Small intestine (tissue), 16 donors: ENCODE measurements at places on chromosomes 12 and 14. TPM values are rescaled to one million over a fixed set of nuclear protein-coding genes. Genes with fewer than 3 reads are reported as not detected.
A peak's percentile ranks its signal among the peaks of the same experiment; 100 is the strongest.

The CIROP gene
- polyA plus RNA-seq: not detected

DNA sequence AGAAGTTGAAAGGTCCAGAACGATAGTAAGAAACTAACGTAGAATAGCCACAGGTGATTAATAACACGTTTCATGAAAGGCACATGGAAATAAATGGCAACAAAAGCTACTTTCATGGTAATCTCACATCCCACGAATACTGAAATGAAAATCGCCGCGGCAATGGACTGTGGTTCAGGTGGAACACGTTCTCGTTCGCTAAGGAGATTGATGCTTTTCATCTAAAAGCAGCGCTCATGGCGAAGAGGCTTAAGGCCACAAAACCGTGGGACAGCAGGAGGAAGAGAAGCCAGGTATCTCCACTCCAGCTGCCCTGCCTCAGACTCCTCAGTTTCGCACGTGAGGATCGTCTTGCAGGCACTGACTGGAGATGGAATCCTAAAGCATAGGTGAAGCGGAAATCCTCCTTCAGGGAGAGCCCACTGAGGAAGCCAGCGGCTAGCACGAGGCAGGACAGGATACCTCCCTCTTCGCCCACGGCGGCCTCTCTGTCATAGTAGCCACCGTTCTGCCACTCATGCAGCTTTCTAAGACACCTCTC, 696 bp upstream of the GPHN start:
- H3K4me1 ChIP-seq: peaks cover 3% of the 10 kb centered on the region
- no peaks in the 10 kb centered on the region for H3K27me3 ChIP-seq

DNA sequence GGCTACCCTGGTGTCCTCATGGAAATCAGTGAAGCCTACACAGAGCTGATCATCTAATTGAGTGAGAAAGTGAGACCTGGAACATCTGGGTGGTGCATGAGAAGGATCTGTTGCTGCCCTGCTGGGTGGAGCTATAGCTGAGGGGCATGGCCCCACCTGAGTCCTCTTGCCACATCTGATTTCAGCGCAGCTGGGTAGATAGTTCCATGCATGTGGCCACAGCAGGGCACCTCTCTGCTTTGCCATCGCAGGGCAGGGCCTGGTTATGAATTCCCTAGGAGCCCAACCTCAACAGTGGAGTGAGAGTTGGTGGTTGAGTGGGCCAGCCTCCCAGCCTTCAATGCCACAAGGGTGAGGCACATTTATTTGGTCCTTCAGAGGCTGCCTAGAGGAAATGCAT, 407.8 kb downstream of the BCL11B start:
- DNase-seq: no peak
- H3K27me3 ChIP-seq: no peaks in the 10 kb centered on the region
- H3K4me1 ChIP-seq: no peaks in the 10 kb centered on the region
- H3K27ac ChIP-seq: no peak overlapping the region
- H3K4me3 ChIP-seq: no peak overlapping the region
- no peaks in the 10 kb centered on the region for H3K36me3 ChIP-seq

DNA sequence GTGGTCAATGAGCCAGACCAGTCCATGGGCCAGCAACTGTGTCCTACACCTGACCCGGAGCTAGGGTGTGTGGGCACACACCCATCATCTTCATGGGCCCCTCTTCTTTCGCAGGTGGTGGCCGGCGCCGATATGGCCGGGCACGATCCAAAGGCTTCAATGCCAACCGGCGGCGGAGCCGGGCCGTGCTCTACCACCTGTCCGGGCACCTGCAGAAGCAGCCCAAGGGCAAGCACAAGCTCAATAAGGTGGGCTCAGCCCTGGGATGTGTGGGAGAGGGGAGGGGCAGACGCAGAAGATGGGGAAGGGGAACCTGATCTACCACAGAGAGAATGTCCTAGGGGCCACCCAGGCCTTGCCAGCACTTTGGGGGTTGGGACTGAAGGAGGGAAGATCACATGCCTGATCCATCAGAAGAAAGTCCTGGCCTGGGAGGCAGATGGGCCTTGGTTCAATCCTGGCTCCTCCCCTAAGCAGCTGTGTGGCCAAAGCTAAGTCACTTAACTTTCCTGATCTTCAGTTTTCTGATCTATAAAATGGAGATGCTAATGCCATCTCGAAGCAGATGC, 3.8 kb downstream of the KCNH3 start:
- DNase-seq: no peak
- H3K4me1 ChIP-seq: peaks cover 24% of the 10 kb centered on the region
- no peaks in the 10 kb centered on the region for H3K36me3 ChIP-seq
- no peak overlapping the region for H3K4me3 ChIP-seq
- no peak overlapping the region for H3K27ac ChIP-seq

The NPAS3 gene
- 0.81 TPM for polyA plus RNA-seq

The STON2 gene
- 4.9 TPM for polyA plus RNA-seq

The RPGRIP1 gene
- not detected for polyA plus RNA-seq

DNA sequence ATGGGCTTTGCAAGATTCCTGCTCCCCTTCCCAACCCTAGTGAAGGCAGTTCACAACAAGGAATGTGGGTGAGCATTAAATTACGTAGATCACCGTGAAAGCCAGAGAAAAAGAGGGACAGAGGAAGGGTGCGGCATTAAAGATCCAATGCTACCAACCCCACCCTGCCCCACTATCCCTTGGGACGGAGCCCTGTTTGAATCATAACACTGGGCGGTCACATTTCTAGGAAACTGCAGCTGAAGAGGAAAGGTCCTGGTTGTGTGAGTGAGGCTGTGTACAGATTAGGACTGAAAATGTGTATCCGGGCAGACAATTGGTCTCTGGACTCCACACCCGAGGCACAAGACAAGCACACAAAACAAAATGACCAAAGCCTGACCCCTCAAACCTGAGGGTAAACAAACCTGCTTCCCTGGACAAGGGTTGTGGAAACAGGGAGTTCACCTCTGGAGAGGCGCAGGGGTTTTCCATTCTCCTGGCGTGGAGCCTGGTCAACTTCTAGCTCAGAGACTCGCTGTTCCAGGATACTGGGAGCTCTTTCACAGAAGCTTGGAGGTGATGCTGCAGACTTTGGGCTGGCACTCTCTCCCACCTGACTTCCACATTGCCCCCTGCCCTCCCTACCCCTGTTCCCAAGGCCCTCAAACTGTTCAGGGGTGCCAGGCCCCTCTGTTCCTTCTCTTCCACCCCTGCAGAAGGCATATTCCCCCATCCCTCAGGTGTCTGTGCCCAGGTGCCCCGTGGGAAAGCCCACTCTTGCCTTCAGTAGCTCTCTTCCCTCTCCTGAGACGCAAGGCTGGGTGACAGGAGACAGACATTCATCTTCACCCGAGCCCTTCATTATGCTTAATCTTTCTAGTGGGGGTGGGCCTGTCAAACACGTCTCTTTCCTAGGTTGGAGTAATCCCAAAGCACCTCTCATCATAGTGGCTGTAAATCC, 16.5 kb downstream of the NINJ2 start:
- peaks cover 10% of the 10 kb centered on the region for H3K4me1 ChIP-seq
- no peak overlapping the region for H3K4me3 ChIP-seq
- no peaks in the 10 kb centered on the region for H3K36me3 ChIP-seq

DNA sequence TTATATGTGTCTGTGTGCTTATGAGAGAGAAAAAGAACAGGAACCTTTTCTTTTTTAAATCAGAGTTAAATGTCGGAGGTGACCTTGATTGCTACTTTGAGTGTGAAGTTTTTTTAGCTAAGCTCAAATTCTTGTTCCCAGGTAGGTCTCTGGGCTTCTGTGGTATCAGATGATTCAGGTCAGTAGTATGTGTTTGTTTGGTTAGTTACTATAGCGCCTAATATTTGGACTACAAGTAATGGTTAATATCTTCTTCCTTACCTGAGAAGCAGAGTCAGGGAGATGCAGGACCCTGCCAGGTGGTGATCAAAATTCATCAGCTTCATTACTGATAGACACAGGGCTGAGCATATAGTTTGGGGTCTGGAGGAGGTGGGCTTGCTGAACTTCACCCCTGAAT, 30.8 kb downstream of the ADCK1 start:
- no peak for DNase-seq
- no peak overlapping the region for H3K27ac ChIP-seq
- H3K27me3 ChIP-seq: no peaks in the 10 kb centered on the region

DNA sequence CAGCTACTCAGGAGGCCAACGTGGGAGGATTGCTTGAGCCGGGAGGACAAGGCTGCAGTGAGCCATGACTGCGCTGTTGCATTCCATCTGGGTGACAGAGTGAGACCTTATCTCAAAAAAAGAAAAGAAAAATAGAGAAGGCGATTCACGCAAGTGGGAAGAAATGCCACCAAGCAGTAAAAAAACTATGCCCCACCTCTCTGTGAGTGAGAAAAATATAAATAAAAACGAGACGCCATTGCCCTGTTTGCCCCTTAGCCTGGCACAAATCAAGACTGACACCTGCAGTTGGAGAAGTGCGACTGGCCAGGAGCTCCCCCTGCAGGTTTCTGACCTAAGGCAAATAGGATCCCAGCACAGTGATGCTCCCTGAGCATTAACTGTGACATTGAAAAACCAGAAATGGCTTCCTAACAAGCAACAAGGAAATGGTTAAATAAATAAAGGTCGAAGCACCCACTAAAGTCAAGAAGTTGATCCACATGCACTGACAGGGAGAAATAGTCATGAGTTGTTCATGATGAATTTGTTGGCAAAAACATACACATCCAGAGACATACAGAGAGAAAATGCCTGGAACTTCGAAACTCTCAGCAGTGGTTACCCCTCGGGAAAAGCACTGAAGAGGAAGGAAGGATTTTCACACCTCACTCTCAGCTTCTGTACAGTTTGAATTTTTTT, 21.1 kb downstream of the GSC start:
- H3K4me3 ChIP-seq: no peak overlapping the region
- H3K36me3 ChIP-seq: no peaks in the 10 kb centered on the region
- H3K27ac ChIP-seq: no peak overlapping the region
- H3K4me1 ChIP-seq: no peaks in the 10 kb centered on the region
- DNase-seq: peak; percentile 53
- H3K27me3 ChIP-seq: peaks cover 5% of the 10 kb centered on the region

GRCh38 chr12:121128908-121129810, 3.5 kb upstream of the P2RX7 start:
- peak; percentile 28 for DNase-seq
- peak overlapping the region; percentile 13 for H3K27ac ChIP-seq
- H3K4me3 ChIP-seq: no peak overlapping the region
- H3K36me3 ChIP-seq: no peaks in the 10 kb centered on the region
- peaks cover 4% of the 10 kb centered on the region for H3K27me3 ChIP-seq
- H3K4me1 ChIP-seq: peaks cover 3% of the 10 kb centered on the region

DNA sequence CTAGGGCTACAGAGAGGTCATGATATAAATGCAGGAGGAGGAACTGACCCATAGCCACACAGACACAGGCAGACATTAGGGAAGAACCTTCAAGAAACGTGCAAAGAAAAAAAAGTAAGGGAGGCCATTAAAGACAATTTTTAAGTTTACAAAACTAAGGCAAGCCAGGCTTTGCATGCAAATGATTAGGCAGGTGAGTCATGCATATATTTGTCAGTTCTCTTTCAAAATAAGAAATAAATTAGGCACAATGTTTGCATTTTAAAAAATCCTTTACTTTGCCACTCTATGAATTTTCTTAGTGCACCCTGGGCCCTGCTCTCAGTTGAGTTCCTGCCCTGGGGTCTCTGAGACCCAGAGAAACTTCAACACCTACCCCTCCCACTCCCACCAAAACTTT, 75.0 kb downstream of the PRMT8 start:
- no peaks in the 10 kb centered on the region for H3K36me3 ChIP-seq
- no peak overlapping the region for H3K4me3 ChIP-seq
- no peaks in the 10 kb centered on the region for H3K4me1 ChIP-seq
- H3K27ac ChIP-seq: no peak overlapping the region

The SIRT4 gene
- 1.6 TPM for polyA plus RNA-seq

DNA sequence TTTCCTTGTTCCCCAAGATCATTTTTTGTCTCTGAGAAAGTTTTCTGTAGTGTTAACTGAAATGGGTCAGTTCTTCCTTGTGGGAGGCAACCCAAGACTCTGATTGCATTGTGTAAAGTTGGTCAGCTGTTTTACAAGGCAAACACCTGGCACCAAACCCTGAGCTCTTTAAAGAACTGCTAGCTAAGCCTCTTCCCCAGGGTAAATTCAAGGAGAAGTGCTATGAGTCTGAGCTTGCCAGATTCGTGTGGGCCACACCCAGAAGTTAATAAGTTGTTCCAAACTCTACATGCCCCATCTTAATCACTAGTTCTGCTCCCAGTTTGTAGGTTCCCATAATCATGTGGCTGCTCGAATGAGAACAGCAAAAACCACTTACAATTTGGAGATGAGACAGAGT, 214.5 kb downstream of the BTG1 start:
- H3K27me3 ChIP-seq: no peaks in the 10 kb centered on the region
- H3K4me1 ChIP-seq: no peaks in the 10 kb centered on the region
- DNase-seq: peak; percentile 13
- H3K4me3 ChIP-seq: no peak overlapping the region
- no peak overlapping the region for H3K27ac ChIP-seq

DNA sequence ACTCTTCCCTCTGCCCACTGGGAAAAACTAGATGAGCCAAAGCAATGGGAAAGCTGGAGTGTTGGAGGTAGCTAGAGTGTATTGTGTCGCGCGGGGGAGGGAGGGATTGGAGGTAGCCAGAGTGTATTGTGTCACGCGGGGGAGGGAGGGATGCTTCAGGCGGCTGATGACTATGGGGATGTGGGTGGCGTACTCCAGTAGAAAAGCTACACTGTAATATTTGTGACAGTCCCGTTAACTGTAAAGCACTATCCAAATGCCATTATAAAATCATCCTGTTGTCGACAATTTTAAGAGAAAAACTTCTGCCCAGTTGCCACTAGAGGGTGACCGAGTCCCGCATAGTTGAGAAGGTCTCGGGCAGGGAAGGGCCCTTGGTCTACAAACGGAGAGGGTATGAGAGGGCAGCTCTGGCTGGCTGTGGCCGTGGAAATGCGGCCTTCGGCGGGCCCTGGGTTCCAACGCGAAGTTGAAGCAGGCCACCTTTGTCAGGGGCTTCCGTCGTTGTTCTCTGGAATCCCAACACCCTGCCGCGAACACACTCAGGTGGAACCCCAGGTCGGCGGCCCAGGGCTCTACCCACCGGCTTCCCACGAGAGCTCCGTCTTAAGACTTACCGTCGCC, 15.1 kb upstream of the PLEK2 start:
- H3K36me3 ChIP-seq: no peaks in the 10 kb centered on the region
- H3K27me3 ChIP-seq: no peaks in the 10 kb centered on the region

The GPATCH2L gene
- polyA plus RNA-seq: 4.1 TPM

DNA sequence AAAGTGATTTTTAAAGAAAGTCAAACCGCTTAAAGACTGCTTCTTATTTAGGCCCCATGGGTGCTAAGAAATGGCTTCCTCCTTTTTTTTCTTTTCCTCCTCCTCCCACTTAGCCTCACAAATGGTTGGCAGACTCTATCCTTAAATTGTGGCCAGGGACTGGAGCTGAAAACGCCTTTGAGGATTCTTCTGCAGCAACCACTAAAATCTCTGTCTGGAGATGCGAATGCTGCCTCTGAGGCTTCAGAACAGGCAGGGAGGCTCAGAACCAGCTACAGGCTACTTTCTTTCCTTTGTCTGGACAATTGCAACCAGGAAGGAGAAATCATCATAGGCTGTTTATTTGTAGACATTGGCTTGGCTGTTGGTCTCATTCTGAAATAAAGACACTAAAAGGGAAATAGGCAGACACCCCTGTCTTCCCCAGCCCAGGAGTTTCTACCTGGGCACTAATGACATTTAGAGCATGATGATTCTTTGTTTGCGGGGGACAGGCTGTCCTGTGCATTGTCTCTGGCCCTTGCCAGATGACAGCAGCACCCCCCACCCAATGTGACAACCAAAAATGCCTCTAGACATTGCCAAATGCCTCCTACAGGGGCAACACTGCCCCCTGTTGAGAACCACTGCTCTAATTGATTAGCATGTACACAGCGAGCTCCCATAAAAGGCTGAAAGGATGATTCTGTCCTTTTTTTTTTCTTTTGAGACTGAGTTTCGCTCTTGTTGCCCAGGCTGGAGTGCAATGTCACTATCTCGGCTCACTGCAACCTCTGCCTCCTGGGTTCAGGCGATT, 50.3 kb downstream of the MAP1LC3B2 start:
- no peak overlapping the region for H3K27ac ChIP-seq
- no peaks in the 10 kb centered on the region for H3K27me3 ChIP-seq
- DNase-seq: no peak
- no peak overlapping the region for H3K4me3 ChIP-seq
- no peaks in the 10 kb centered on the region for H3K36me3 ChIP-seq
- no peaks in the 10 kb centered on the region for H3K4me1 ChIP-seq

The MANSC4 gene
- polyA plus RNA-seq: not detected
